ENCODE measurements at places on chromosomes 6 and 20.
A peak's percentile ranks its signal among the peaks of the same experiment; 100 is the strongest.

DNA sequence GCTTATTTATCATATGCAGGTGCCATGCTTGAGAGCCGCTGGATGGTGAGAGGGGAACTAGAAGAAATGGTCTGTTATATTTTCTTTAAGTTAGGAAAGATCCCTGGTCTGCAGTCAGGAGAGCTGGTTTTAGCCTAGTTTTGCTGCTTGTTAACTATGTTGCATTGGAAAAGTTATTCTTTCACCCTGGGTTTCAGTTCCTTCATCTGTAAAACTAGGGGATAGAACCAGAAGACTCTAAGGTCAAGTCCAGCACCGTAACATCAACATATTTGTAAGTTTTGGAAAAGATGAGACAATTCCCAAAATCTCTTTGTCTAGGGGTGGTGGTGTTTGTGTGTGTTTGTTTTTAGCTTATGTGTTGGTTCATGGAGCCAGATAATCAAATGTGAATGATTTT, 304.0 kb downstream of the QKI start:
- peaks cover 45% of the 10 kb centered on the region for H3K4me1 ChIP-seq
- H3K27me3 ChIP-seq: peaks cover 2% of the 10 kb centered on the region
- no peak overlapping the region for H3K27ac ChIP-seq
- no peak for DNase-seq
- no peak overlapping the region for H3K4me3 ChIP-seq

GRCh38 chr20:59774921-59775686, 158.3 kb downstream of the SYCP2 start:
- H3K36me3 ChIP-seq: no peaks in the 10 kb centered on the region
- H3K4me1 ChIP-seq: no peaks in the 10 kb centered on the region
- no peak overlapping the region for H3K27ac ChIP-seq

GRCh38 chr6:156560476-156560875, 216.7 kb upstream of the ARID1B start:
- peaks cover 2% of the 10 kb centered on the region for H3K27me3 ChIP-seq
- H3K27ac ChIP-seq: no peak overlapping the region
- DNase-seq: no peak
- no peak overlapping the region for H3K4me3 ChIP-seq
- H3K4me1 ChIP-seq: peaks cover 5% of the 10 kb centered on the region

DNA sequence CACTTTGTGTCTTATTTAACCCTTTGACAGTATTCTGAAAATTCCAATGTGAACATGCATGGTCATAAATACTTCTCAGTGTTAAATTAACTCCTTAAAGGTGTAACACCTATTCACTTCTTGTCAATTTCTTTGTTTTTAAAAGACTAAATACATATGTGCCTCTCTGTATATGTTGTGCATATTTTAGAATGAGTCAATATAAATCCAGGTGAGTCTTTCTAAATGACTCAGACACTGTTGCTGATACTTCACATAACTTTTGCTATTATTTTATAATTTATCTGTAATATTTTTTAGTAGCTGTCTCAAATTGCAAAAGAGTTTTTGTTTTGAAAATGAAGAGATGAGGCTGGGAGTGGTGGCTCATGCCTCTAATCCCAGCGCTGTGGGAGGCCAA, 36.0 kb downstream of the TIAM2 start:
- H3K4me1 ChIP-seq: no peaks in the 10 kb centered on the region
- no peaks in the 10 kb centered on the region for H3K27me3 ChIP-seq
- H3K36me3 ChIP-seq: no peaks in the 10 kb centered on the region
- no peak overlapping the region for H3K4me3 ChIP-seq

GRCh38 chr6:13445005-13445743, 42.2 kb downstream of the GFOD1 start:
- no peak for DNase-seq
- peak overlapping the region; percentile 88 for H3K27ac ChIP-seq
- peaks cover 87% of the 10 kb centered on the region for H3K4me1 ChIP-seq
- H3K27me3 ChIP-seq: peaks cover 1% of the 10 kb centered on the region
- peak overlapping the region; percentile 60 for H3K4me3 ChIP-seq

- peak overlapping the region; percentile 66 for H3K27ac ChIP-seq
- peaks cover 38% of the 10 kb centered on the region for H3K4me1 ChIP-seq
- DNase-seq: no peak
- H3K27me3 ChIP-seq: peaks cover 3% of the 10 kb centered on the region
- peak overlapping the region; percentile 31 for H3K4me3 ChIP-seq
- no peaks in the 10 kb centered on the region for H3K36me3 ChIP-seq
These were observed 78.3 kb downstream of the ZDHHC14 start for GRCh38 chr6:157459327-157459726.

GRCh38 chr6:109580519-109580918, 97.5 kb upstream of the ZBTB24 start:
- DNase-seq: no peak
- no peaks in the 10 kb centered on the region for H3K4me1 ChIP-seq
- no peaks in the 10 kb centered on the region for H3K27me3 ChIP-seq
- H3K4me3 ChIP-seq: no peak overlapping the region

GRCh38 chr6:44010411-44011349, 116.6 kb downstream of the MRPL14 start:
- H3K27me3 ChIP-seq: peaks cover 11% of the 10 kb centered on the region
- H3K4me1 ChIP-seq: no peaks in the 10 kb centered on the region
- H3K4me3 ChIP-seq: no peak overlapping the region
- DNase-seq: no peak

GRCh38 chr6:30690403-30691207, at the start of gene NRM:
TSS of gene NRM (minus strand) at chr6:30690984. CDS start at chr6:30690974, 10 bp downstream.
- H3K4me1 ChIP-seq: peaks cover 44% of the 10 kb centered on the region
- peak; percentile 58 for DNase-seq
- H3K4me3 ChIP-seq: peak within 1 kb of the TSS; percentile 84
- no peaks in the 10 kb centered on the region for H3K27me3 ChIP-seq
- peak within 1 kb of the TSS; percentile 85 for H3K27ac ChIP-seq

GRCh38 chr6:97969065-97969464, 686.0 kb upstream of the MMS22L start:
- H3K36me3 ChIP-seq: no peaks in the 10 kb centered on the region
- no peaks in the 10 kb centered on the region for H3K27me3 ChIP-seq
- H3K4me3 ChIP-seq: no peak overlapping the region
